ENCODE measurements at places on chromosomes 12 and 14.
A peak's percentile ranks its signal among the peaks of the same experiment; 100 is the strongest.

- no peak for DNase-seq
These were observed 5.3 kb downstream of the COX16 start for GRCh38 chr14:70354204-70354603.

DNA sequence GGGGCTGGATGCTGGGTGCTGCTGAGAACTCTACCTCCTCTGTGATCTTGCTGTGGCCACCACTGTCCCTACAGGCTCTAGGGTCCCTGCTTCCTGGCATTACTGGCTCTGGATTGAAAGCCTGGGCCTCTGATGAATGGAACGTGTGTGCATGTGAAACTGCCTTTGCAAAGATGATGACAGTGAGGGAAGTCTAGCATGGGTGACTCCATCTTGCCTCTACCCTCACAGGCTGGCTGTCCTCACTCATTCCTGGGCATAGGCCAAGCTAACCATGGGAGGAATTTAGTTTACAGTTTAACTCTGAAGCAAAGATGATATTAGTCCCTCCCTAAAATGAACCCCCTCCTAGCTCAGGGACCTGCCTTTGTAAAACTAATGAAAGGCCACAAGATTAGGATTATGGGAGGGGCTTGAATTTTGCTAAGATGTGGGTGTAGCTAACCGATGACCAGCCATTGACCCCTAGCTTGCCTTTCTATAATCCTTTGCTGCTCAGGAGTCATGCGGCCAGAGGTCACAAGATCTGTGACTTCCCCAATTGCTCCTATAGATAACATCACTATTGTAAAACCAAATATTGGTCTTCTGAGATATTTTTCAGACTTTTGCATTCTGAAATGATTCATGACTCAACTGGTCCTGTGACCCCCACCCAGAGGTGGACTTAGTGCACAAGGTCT is 2.2 kb upstream of the C1S start:
- no peak for DNase-seq

GRCh38 chr14:74941676-74942097 is 13.7 kb downstream of the PGF start:
- DNase-seq: peak; percentile 47

GRCh38 chr12:106096376-106096775 is 42.4 kb downstream of the NUAK1 start:
- DNase-seq: no peak

DNA sequence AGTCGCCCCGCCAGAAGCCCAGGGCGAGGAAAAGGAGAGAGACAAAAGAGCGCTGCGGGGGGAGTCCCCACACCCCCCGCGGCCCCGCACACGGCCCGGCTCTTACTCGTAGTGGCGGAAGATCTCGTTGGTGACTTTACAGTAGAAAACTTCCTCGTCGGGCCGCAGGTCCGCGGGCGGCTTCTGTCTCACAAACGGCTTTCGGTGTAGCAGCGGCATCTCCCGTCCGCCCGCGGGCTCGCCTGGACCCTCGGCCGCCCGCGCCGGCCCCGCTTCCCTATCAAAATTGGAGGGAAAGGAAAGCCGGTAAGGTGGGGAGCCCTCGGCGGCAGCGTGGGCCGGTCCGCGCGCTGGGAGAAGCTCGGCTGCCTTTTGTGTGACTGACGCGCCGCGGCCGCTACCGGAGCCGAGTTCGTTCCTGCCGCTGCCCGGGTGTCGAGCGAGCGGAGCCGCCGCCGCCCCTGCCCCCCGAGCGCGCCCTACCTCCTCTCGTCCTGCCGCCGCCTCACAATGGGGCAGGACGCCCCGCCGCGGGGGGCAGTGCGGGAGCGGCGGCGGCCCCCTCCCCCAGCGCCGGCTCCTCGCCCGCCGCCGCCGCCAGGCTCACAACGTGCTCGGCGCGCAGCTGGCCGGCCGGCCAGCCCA is 652 bp downstream of the BAZ1A start:
- DNase-seq: peak; percentile 51

GRCh38 chr12:81034926-81035325 is 43.0 kb upstream of the ACSS3 start:
- no peak for DNase-seq

- no peak for DNase-seq
These were observed 1338.6 kb downstream of the FSCB start for GRCh38 chr14:43168371-43168925.

GRCh38 chr12:19014240-19014639 is 115.3 kb upstream of the PLEKHA5 start:
- no peak for DNase-seq

DNA sequence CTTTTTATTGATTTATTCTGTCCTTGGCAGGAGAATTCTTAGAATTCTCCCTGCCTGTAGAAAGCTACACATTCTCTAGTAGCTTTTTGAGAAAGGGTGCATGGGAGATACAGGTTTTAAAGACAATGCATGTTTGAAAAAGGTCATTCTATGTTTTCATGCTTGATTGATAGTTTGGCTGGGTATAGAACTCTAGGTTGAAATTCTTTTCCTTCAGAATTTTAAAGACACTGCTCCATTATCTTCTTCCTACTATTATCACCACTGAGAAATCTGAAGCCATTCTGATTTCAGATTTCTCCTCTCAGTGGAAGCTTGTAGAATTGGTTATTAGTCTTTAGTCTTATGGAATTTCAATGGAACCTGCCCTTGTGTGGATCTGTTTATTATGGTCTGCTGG is 14.0 kb downstream of the ATF7IP start:
- DNase-seq: no peak

DNA sequence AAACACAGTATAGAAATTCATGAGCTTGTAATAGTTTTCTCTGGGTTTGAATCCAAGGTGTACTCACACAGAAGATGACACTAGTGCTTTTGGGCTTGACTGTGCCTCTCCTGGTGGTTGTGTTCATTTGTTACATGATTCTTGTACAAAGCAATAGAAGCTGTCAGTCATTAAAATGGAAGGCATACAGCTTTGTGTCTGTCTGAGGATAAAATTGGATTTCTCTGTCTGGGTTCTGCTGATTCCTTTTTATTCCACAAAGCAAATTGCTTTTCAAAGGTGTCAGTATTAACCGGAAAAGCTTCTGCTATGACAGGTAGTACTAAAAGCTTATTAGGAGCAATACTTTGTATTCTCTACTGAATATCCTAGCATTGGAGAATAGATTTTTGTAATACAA is 361.2 kb downstream of the SLC6A15 start:
- no peak for DNase-seq

All from activated CD4-positive, alpha-beta T cell treated with anti-CD3 and anti-CD28 coated beads, Interleukin-2, amount 50 U/mL, for 16 hours (primary cell).